ENCODE measurements at places on chromosomes 13 and 19. TPM values are rescaled to one million over a fixed set of nuclear protein-coding genes. Genes with fewer than 3 reads are reported as not detected.

CBARP gene
- total RNA-seq, result 1.6 TPM

ERICH6B gene
- not detected for total RNA-seq

ANKLE1 gene
- total RNA-seq, result 13.7 TPM

ZNF813 gene
- total RNA-seq, result 5.6 TPM

ATP5F1D gene
- 201 TPM for total RNA-seq

PCSK4 gene
- total RNA-seq, result 8.4 TPM

IGFL3 gene
- not detected for total RNA-seq

FAM216B gene
- total RNA-seq, result not detected

CARM1 gene
- 73.6 TPM for total RNA-seq

PSG6 gene
- total RNA-seq, result not detected

ZNF135 gene
- total RNA-seq, result 0.82 TPM

LMTK3 gene
- total RNA-seq, result 9.5 TPM

KCNN1 gene
- 0.36 TPM for total RNA-seq

KLF2 gene
- 0.56 TPM for total RNA-seq
